ENCODE measurements at places on chromosomes 11 and 22.

DNA sequence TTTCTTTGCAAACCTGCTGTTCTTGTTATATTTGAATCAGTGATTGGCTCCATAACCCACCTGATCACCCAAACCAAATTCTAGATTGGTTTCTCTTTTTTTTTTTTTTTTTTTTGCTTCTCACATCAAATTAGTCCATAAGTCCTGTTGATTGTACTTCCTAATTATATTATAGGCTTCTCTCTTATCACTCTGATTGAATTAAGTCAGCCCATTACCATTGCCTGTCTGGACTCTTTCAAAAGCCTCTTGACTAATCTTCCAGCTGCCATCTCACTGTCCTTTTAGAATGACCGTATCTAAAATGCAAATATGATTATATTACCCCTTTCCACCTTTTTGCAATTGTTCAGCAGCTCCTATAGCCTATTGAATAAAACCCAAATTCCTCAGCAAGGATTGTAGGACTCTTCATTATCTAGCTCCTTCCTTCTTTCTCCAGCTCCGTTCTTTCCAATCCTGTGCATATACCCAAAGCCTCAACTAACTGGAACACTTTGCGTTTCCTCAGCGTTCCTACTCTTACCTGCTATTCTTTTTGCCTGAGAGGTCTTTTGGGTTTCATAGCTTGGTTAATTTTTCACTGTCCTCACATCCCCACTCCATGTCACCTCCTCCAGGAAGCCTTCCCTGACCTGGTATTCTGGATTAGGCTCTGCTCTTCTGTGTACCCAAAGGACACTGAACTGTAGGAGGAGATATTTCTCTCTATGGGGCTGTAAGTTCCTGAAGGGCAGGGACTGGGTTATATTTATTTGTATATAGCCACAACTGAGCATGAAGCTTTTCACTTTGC lies 423.3 kb downstream of the TMEM135 start:
- no peak for DNase-seq

- no peak for DNase-seq
Observed at GRCh38 chr22:21849489-21849888, 18.0 kb downstream of the MAPK1 start.

DNA sequence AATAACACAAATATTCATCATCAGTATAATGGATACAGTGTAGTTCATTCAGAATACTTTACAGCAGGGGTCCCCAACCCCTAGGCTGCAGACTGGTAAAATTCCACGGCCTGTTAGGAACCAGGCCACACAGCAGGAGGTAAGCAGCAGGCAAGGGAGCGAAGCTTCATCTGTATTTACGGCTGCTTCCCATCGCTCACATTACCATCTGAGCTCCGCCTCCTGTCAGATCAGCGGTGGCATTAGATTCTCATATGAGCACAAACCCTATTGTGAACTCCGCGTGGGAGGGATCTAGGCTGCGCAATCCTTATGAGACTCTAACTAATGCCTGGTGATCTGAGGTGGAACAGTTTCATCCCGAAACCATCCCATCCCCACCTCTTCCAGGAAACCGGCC lies 125.1 kb downstream of the SERGEF start:
- DNase-seq: no peak

DNA sequence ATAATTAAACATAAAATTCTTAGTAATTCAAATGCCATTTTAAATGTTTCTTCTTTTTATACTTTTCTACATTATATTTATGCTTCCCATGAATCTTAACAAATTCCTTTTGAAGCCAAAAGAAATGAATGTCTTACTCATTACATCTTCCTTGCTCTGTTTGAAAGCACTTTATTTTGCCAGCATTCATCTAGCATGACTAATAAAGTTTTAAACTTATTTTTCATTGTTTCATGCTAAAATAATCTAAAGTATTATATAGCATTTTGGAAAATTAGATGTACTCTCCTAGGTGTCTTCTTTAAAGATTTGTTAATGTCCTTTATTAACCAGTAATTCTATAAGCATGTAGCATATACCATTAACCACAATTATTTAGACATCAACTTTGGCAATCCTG lies 9.7 kb upstream of the PIWIL4 start:
- no peak for DNase-seq

DNA sequence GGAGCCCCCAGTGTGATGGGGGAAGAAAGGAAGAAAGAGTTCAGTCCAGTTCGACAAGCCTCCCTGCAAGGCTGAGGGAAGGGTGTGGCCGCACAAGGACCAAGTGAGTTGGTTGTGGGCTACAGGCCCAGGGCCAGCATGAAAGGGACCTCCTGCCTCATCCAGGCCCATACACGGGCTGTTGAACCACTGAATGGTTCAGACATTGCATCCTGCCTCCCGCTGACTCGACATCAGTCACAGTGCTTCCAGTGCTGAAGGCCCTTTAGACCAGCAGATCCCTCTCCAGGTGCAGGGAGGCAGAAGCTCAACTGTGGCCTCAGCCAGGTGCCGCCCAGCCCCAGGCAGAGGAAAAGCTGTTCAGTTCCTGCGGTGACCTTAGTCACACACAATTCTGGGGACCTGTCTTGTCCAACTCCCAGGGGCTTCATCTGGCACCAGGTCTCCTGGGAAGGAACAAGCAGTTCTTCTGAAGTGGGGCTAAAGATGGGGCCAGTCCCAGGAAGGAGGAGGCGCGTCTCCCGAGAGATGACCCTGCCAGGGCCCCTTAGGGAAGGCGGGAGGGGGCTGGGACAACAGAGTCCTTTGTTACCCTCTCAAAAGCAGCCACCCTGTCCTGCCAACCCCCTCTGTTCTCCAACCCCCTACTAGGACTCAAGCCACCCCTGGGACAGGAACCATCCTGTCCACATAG lies 6.6 kb downstream of the ARRB1 start:
- no peak for DNase-seq

Data from activated CD8-positive, alpha-beta memory T cell treated with anti-CD3 and anti-CD28 coated beads, Interleukin-2, amount 10 ng/mL, durations not matched to agents 7 days and 5 days (primary cell).